Ureter (tissue), 1 donor: ENCODE measurements at places on chromosomes 4 and X. TPM values are rescaled to one million over a fixed set of nuclear protein-coding genes. Genes with fewer than 3 reads are reported as not detected.

Gene JCHAIN
- total RNA-seq, result 374 TPM

GRCh38 chrX:11558972-11559371, 106.7 kb downstream of the ARHGAP6 start:
- no peak for DNase-seq

Gene DCAF12L1
- 0.10 TPM for total RNA-seq

GRCh38 chrX:33840176-33840575, 291.9 kb downstream of the FAM47A start:
- no peak for DNase-seq

DNA sequence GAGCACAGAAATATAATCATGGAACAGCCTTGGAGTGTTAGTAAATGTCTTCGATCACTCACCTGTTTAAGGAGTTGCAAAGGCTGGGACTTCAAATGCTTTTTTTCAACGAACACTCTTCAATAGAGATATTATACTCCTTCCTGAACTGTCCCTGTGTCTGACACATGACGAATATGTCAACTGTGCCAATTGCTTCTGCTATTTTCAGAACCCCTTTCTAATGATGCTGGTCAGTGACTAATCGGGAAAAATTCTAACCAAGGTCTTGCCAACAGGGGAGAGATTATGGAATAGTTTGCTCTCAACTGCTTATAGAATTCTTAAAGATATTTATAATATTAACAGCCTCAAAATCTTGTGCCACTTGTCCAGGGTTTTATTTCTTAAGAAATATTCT, 8.5 kb upstream of the KLHL34 start:
- DNase-seq, result no peak

DNA sequence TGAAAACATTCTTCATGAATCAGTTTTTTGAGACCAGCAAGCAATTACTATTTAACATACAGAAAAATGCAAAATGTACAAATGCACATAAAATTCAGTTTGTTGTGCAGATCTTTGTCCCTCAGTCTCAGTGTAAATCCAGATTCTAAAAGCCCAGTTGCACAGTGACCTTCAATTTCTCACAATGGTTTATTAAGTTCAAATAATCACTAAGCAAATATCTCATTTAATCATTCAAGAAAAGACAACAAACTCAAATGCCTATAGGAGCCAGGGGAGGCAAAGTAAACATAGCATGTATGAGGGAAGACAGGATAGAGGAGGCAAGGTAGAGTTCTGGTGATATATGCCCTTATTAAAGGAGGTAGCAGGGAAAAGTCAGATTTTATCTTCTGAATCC, 82.8 kb downstream of the PPP3CA start:
- no peak for DNase-seq

Gene SPOCK3
- total RNA-seq, result 5.1 TPM

Gene EDNRA
- 15.4 TPM for total RNA-seq

GRCh38 chrX:107014936-107015335, 14.9 kb upstream of the MORC4 start:
- DNase-seq, result no peak

DNA sequence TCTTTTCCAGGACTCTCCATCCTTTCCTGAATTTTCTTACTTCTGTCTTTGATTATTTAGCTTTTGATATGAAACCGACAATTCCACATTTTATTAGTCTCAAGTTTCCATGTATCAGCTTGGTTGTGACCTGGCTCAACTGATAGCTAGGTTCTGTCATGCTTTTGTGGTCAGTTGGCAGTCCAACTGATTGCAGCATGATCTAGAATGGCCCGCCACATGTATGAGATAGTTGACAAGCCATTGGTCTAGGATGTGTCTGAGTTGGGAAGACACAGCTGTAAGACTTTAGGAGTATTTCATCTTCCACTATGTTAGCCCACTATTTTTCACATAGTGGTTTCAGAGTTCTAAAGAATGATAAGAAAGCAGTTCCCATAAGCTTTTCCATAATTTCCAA, 117.5 kb upstream of the GRID2 start:
- DNase-seq, result no peak

GRCh38 chr4:38365261-38365660, 298.7 kb upstream of the KLF3 start:
- DNase-seq, result no peak

- no peak for DNase-seq
These were observed 836.5 kb upstream of the HTR2C start for GRCh38 chrX:113747274-113747973.

GRCh38 chr4:103895876-103896465, 176.2 kb upstream of the TACR3 start:
- DNase-seq, result no peak

GRCh38 chr4:110854021-110854678, 231.3 kb upstream of the PITX2 start:
- no peak for DNase-seq

- no peak for DNase-seq
These were observed 204.1 kb downstream of the MAPK10 start for GRCh38 chr4:86155766-86156165.

DNA sequence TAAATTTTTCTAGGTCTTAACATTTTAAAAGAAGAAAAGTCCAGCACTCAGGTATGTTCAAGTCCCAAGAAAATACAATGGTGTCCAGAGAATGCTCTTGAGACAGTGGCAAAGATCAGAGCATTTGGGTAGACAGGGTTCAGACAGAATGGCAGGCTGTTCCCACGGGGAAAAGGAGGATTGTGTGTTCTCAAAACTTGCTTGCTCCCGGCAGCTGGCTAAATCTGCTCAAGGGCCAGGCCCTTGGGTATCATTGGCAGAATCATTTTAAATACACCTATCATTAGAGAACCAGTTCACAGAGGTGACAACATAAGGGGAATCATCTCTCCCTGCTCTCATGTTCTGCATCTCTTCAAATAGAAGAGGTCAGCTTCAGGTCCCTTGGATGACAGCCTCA, 456.3 kb downstream of the DTHD1 start:
- DNase-seq, result no peak

GRCh38 chrX:129980540-129981199, 1.8 kb upstream of the BCORL1 start:
- peak; percentile 48 for DNase-seq

Gene AADAT
- 9.1 TPM for total RNA-seq

- no peak for DNase-seq
These were observed 51.8 kb upstream of the CBLL2 start for GRCh38 chrX:22220941-22221340.

DNA sequence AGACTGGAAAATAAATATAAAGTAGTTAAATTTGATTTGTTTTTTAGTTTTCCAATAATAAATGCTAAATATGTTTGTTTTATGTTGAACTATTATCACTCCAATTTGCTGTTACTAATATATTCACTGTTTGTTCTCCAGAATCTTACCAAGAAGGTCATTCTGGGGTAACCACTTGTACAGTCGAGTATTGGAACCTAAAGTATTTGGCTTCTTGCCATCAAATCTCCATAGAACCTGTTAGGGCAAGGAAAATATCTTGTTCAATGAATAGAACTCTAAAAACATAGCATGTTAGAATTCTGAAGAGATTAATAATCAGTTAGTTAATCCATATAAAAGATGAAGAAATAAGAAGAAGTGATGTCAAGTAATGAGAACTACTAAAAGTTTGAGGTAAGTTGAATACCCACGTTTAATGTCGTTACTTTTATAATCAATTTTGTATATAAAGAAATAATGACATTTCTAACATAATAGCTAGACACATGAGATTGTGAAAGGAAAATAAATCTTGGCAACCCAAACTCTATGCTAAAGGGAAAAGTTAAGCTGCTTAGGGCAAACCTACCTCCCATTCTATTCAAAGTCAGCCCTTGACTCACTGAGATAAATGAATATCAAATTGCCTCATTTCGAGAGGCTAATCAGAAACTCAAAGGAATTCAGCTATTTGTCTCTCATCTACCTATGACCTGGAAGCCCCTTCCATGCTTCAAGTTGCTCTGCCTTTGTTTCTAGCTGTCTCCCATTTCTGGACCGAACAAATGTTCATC, 15.3 kb downstream of the UGT2B15 start:
- DNase-seq, result no peak

DNA sequence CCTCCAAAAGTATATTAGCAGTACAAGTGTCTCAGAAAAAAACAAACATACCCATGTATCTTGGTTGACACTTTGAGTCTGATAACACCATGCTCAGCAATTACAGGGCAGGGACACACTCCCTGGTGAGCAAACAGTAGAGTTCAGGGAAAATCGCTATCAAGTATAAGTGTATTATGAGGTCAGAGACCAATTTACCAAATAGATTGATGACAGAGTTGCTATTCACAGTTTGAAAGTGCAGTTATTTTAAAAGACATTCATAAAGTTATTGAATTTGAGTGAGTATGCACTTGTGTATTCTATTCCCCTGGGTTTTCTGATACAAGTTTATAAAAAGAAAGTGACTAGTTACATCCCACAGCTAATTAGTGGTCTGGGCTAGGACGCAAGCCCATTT, 10.2 kb upstream of the LONRF3 start:
- DNase-seq, result no peak

Gene OPHN1
- total RNA-seq, result 11.4 TPM

- DNase-seq, result no peak
These were observed 26.7 kb downstream of the HDAC8 start for GRCh38 chrX:72545990-72546389.

DNA sequence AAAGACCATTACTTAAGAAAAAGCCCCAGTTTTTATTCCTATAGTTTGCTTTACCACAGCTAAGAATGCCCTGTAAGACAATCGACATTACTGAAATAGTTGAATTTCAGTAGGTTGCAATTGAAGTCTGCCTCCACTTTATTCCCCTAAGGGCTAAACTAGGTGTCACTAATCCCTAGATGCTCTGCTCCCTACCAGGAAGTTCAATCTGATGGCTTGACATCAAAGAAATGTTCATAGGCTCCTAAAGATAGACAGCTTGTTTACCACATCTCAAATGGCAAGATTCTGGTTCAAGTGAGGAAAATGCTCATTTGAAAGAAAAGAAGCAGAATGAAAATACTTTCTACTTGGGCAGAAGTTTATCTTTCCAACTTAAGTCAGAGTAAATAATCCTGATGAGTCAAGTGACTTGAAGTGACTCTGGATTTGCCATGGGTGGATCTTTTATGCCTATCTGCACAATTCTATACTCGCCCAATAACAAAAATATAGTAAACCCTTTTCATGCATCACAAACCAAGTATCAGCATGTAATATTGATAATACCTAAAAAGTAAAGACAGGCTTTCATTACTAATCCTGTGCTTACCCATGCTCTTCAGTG, 117.2 kb downstream of the SH3RF1 start:
- no peak for DNase-seq

- DNase-seq, result no peak
These were observed 54.7 kb downstream of the CPE start for GRCh38 chr4:165433529-165433928.

DNA sequence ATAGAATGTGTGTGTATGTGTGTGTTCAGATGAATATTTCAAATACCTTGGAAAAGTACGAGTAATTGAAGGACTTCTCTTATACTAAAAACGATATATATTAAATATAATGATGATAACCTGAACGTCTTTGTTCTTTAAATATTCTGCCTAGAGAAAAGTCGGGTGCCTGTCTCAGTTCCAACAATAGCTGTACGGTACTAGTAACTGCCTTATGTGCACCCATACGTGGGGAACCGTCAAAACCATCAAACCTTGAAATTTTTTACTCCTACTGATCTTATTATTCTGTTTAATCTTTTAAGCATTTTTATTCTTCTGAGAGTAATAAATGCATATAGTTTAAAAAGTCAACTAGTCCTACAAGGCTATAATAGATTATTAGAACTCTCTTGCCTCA, 1045.7 kb downstream of the C4orf33 start:
- DNase-seq, result no peak

Gene CDX4
- not detected for total RNA-seq

Gene MAGEB1
- not detected for total RNA-seq

GRCh38 chr4:83658806-83659205, 122.9 kb downstream of the GPAT3 start:
- no peak for DNase-seq

- DNase-seq, result no peak
These were observed 33.1 kb upstream of the ANXA10 start for GRCh38 chr4:168059251-168059650.

- DNase-seq, result no peak
These were observed 776.8 kb downstream of the CCSER1 start for GRCh38 chr4:90904021-90904420.

DNA sequence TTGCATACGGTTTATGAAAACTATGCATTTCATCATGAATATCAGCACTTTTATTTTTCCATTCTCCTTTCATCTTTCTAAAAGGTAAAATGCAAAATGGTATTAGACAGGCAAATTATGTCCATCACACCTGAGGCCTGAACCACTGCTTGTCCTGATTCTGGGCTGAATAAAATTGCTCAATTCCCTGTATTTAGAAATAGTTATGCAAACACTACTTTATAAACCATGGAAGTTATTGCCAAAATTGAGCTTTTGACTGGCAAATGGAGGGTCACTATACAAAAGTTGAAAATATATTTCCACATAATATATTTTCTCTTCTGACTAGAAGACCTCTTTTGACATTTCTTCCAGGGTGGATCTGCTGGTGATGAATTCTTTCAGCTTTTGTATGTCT, 21.1 kb downstream of the FAM47E start:
- DNase-seq, result no peak

DNA sequence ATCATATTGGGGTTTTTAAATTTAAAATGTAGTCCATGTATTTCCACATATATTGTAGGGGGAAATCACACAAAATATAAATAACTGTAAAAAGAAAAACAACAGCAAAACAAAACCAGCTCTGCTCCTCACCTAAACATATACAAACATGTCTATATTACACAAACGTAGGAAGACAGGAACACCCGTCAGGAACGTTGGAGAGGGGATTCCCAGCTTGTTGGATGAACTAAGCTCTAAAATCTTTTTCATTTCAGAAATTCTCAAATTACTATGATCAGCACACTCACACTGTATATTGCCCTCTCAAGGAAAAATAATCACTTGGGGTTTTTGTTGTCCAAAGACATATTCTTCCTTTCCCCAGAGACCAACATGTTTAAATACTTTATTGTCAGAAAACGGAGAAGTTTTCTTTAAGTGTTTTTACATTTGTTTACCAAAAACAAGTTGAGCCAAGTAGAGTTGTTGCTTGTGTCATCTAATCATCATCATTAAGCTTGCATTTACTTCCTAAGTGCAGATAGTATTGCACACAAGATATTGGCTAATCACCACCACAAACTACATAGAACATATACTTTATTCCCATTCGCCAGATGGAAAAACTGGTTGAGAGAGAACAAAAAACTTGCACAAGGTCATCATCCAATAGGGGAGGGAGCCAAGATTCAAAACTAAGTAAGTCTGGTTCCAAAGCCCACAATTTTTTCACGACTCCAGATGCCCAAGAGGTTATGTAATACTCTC, 2.4 kb upstream of the TLR10 start:
- no peak for DNase-seq
